Mammary epithelial cell (primary cell): ENCODE measurements at places on chromosomes 13 and 19. TPM values are rescaled to one million over a fixed set of nuclear protein-coding genes. Genes with fewer than 3 reads are reported as not detected.

Gene WDR83
- 8.1 and 13.8 TPM in 2 replicates for total RNA-seq

Gene NPAS1
- 0.67 TPM for total RNA-seq

Gene ZNF222
- total RNA-seq: 3.9 and 6.0 TPM in 2 replicates

Gene LIG1
- total RNA-seq: 22.7 and 55.7 TPM in 2 replicates

Gene KLK14
- total RNA-seq: 0.50 TPM

Gene ETV2
- total RNA-seq: not detected
